Ureter (tissue), 1 donor: ENCODE measurements at places on chromosomes 13 and 19. TPM values are rescaled to one million over a fixed set of nuclear protein-coding genes. Genes with fewer than 3 reads are reported as not detected.

Gene DLEU7
- not detected for total RNA-seq

Gene SIGLEC11
- 0.70 TPM for total RNA-seq

Gene ZNF99
- total RNA-seq: 0.34 TPM

Gene MBOAT7
- 175 TPM for total RNA-seq

Gene IL11
- total RNA-seq: not detected

Gene DGKH
- total RNA-seq: 77.7 TPM

Gene LPAR2
- 28.6 TPM for total RNA-seq

Gene LIM2
- total RNA-seq: not detected

Gene TMEM221
- 0.31 TPM for total RNA-seq

Gene ATP1A3
- 0.52 TPM for total RNA-seq

Gene OR10H1
- 0.60 TPM for total RNA-seq

Gene CGB5
- total RNA-seq: 1.1 TPM

Gene PSPN
- total RNA-seq: 1.1 TPM

Gene MLNR
- total RNA-seq: not detected

Gene FCAR
- 0.39 TPM for total RNA-seq

Gene C5AR2
- total RNA-seq: 2.1 TPM

Gene ILF3
- 331 TPM for total RNA-seq

Gene FUT1
- total RNA-seq: 5.0 TPM

Gene TSHZ3
- 23.6 TPM for total RNA-seq

Gene LILRB2
- 2.6 TPM for total RNA-seq

Gene KLHL26
- total RNA-seq: 14.9 TPM

Gene GJA3
- 0.13 TPM for total RNA-seq

Gene RNF17
- total RNA-seq: not detected

Gene SRRM5
- total RNA-seq: 1.0 TPM

Gene TUBB4A
- total RNA-seq: 1.2 TPM

Gene KLK4
- total RNA-seq: not detected

Gene ZNF98
- total RNA-seq: 1.1 TPM
